ENCODE measurements at places on chromosomes 7 and 10.

DNA sequence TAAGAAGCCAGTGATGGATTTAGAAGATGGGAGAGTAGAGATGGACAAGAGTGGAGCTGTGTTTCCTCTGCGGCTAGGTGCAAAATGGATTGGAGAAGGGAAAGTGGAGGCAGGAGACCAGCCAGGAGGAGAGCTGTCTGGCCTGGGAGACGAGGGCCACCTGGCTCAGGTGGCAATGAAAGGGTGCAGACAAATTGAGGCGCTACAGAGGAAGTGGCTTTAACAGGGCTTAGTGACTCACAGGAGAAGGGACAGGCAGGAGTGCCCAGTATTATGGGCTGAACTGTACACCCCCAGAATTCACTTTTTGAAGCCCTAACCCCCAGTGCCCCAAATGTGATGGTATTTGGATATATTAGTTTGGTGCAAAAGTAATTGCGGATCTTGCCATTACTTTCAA is 65.6 kb upstream of the DUSP5 start:
- no peak for DNase-seq

GRCh38 chr7:128407751-128408708 is 1.8 kb downstream of the IMPDH1 start:
- no peak for DNase-seq

DNA sequence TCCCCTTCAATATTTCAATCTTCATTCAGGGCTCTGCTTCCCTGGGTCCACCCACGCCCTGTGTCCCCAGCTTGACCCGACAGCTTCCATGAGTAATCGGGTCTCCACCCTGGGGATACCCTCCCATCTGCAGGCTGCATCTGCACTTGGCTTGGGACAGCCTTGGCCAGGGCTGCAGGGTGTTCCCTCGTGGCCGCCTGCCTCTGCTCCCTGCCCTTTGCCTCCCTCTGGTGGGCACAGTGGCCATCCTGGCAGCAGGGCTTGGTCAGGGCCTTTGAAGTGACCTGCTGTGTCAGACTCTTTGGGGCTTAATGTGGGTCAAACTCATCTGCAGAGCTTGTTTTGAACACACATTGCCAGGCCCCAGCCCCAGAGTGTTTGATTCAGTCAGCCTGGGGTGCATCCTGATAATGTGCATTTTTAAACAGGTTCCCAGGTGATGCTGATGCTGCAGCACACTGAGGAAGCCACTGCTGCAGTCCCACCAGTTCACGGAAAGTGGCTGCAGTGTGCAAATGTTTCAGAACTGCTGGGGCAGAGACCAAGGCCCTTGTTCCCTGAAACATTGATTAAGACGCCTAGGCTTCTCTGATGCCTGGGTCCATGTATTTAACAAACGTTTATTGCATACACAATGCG is 80.7 kb upstream of the SEC61G start:
- no peak for DNase-seq

GRCh38 chr10:69055241-69055640 is 32.7 kb upstream of the SRGN start:
- DNase-seq, result no peak

- DNase-seq, result no peak
Observed at GRCh38 chr7:23544913-23545354, 13.2 kb upstream of the TRA2A start.

- DNase-seq, result no peak
Observed at GRCh38 chr10:113709221-113709838, 29.6 kb downstream of the CASP7 start.

GRCh38 chr10:13310518-13311176 is 10.8 kb upstream of the PHYH start:
- DNase-seq, result no peak

DNA sequence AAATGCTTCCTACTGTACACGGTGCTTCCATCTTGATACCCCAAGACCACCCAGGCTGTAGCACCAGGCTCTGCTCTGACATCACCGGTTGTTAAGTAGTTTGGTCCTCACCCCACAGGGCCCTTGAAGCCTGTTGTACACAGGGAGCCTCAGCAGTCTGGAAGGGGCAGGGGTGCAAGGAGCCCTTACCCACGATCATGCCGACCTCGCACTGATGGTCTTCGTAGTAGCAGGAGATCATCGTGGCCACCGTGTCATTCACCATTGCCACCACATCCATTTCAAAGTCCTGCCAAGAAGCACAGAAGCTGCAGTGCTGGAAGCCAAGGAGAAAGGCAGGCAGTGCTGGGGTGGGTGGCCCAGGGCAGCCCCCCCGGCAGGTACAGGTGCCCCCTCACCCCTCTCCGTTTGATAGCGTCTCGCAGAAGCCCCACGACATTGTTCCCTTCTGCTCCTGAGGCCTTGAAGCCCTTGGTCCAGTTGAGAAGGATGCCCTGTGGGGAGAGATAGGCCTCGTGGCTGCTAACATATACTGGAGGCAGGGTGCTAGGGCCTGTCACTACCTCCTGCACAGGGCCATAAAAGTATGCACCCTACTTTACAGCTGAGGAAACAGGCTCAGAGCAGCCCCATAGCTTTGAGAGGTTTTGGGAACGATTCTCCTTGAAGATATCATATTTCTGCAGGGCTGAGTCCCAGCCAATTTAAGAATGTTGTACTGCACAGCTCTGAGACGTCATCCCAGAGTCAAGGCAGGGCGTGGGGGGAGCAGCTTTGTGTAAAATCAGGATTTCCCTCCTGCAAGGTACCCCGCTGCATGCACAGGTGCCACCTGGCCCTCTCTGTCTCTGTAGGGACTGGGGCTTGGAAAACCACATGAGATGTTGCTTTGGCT is 8.7 kb upstream of the MYL7 start:
- peak; percentile 22 for DNase-seq

GRCh38 chr10:47358457-47358856 is 10.3 kb downstream of the RBP3 start:
- no peak for DNase-seq

DNA sequence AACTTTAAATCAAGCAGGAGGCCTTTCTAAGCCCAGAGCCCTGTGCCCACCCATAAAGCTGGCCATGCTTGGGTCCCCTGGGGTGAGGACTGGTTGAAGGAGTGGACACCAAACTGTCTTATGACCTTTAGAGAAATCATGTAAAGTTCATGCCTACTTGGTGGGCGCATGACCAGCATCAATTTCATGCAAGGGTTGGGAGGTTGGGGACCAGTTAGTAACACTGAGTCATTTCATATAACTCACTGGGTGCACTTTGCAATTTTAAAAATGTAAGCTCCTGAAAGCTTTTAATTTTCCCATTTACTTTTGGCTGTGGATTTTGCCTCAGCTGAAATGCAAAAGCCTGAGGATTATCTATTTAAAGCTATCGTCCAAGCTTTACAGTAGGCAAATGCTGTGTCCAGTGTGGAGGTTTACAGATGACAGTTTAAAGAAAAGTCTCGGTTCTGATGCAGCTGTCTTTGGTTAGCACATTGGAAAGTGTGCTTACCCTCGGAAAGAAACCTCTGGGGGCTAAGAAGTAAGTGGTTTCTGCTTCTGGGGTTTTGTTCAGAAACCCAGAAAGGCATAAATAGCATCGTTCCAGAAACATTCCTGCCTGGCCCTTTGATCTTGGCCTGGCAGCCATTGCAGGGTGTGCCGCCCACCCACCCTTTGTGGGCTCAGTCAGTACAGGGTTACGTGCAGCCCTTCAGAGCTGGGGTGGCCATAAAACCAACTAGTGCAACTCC is 48.8 kb upstream of the CHST15 start:
- peak; percentile 5 for DNase-seq

DNA sequence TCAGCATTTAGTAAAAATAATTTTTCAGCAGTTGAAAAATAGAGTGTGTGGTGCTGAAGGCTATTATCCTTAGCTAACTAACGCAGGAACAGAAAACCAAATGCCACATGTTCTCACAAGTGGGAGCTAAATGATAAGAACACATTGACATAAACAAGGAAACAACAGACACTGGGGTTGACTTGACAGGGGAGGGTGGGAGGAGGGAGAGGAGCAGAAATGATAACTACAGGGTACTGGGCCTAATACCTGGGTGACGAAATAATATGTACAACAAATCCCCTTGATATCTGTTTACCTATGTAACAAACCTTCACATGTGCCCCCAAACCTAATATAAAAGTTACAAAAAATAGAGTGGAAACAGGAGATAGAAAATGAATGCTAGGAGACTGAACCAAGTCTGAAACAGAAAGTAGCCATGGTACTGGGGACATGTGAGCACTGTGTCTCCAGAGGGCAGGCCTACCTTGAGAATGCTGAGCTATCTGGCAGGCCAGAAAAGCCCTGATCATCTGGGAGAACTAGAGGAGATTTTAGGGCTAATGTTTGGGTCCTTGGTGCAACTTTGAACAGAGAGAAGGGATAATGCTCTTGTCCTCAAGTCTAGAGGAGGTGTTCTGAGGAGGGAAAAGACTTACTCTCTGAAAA is 4.7 kb upstream of the EFCAB10 start:
- DNase-seq, result no peak

DNA sequence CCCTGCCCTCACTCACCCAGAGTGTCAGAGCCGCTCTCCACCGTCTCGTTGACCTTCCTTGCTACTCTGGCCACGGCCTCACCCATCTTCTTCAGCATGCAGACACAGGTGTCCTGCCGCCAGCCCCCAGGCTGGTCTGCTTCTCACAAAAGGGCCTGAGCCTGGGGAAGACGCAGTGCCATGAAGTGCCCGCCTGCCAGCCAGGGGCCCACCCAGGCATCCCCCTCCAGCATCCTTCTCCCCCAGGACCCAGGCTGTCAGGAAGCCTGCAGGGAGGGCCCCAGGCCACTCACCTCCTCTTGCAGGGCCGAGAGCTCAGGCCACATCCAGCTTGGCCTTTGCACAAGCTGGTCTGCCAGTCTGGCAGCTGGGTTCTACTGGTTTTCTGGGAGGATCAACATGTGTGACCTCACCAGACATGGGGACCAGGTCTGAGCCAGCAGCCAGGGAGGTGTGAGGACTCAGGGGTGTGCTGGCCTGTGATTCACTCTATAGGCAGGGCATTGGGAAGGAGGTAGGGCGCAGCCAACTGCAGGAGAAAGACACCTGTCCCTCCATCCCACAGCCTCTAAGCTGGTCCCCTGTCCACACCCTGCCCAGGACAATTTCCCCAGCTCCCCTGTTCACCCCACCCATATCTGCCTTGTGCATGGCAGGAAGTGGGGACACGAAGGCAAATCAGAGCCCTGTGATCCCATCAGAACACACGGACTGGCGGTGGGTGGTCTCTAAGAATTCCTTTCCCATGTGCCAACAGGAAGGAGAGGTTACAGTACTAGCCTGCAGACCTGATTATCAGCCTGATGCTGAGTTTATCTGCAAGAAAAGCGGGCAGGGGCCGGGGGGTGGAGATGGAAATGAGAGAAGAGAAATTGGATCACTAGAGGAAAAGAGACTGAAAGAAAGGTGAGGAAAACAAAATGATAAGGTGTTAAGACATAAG is 5.7 kb downstream of the LRRC20 start:
- no peak for DNase-seq

GRCh38 chr7:23514755-23515154 is 17.0 kb downstream of the TRA2A start:
- no peak for DNase-seq

DNA sequence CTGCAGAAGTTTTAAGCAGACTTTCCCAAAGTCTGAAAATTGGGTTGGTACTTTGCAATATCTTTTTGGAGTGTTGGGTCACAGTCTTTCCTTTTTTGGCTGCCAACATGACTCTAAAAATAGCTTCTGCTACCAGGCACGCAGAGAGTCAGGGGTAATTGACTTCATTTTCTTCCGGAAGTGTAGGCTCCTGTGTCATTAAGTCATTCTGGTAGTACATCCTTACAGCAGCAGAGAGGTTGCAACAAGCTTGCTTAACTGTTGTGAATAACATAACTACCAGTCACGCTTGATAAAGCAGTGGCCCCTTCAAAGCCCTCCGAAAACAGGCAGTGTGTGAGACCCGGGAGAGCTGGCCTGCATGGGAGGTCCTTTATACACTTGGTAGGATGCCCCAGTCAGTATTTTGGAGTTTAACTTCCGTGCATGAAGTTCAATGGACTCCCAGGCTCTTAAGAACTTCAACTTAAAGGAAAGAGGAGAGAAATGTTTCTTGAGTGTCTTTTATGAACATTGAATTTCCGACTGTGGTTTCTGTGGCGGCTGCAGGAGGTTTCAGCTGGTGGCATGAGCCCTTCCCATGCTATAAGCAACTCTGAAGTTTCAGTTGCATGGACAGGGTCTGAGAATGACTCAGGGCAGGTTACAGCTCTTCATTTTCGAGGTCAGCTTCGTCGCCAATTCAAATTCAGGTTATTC is 310.7 kb downstream of the GALNT17 start:
- DNase-seq, result no peak

- no peak for DNase-seq
Observed at GRCh38 chr10:127694580-127695193, 42.3 kb upstream of the FOXI2 start.

DNA sequence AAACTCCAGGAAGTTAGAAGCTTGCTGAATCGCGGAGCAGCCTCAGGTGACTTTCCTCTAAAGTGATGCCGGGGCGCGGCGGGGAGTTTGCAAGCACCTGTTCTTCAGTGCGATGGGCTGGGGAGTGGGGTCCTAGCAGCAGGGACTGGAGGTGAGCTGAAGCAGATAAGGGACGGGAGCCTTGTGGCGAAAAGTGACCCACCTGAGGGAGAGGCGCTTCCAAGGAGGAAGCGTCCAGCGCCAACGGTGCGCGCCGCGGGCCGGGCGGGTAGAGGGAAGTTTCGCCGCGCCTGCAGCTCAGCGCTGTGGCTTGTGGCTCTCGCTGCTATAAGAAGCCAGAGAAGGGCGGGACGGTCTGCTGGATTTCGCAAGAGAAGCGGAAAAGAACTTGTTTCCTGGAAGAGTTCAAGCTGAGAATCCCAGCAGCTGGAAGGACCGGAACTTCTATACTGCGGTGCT is at the start of gene STEAP4:
Gene STEAP4 (minus strand): TSS at position 305 of the 459 bp plus-strand sequence. CDS start 22,625 bp downstream, outside the sequence.
- DNase-seq, result peak; percentile 20

GRCh38 chr7:73960548-73960947 is 67.4 kb upstream of the ELN start:
- DNase-seq, result no peak

GRCh38 chr7:118195837-118196474 is 12.0 kb downstream of the LSM8 start:
- no peak for DNase-seq

GRCh38 chr10:109846832-109847231 is 76.5 kb downstream of the XPNPEP1 start:
- no peak for DNase-seq

DNA sequence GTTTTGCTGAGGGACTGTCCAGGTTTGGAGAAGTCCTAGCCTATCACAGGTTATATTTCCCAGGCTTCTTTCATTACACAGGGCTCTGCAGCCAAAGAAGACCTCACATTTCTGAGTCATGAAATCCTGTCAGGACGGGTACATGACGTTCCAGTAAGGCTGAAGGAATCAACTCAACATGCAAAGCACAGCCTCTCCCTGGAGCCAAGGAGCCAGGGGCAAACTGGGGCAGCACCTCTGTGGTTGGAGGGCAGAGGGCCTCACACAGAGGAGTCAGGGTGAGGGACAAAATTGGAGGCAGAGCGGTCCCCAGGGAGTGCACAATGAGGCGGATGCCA is 116.3 kb upstream of the GDF10 start:
- no peak for DNase-seq
